Activated CD8-positive, alpha-beta T cell treated with anti-CD3 and anti-CD28 coated beads, Interleukin-2, amount 10 ng/mL, durations not matched to agents 7 days and 5 days (primary cell): ENCODE measurements at places on chromosomes 6 and 20.

- no peak overlapping the region for H3K27ac ChIP-seq
- DNase-seq: no peak
- H3K27me3 ChIP-seq: peaks cover 2% of the 10 kb centered on the region
- H3K4me3 ChIP-seq: no peak overlapping the region
- peaks cover 3% of the 10 kb centered on the region for H3K4me1 ChIP-seq
Observed at GRCh38 chr6:133778414-133779130, 110.3 kb upstream of the TCF21 start.

GRCh38 chr6:154602708-154603107 lies 92.2 kb upstream of the CNKSR3 start:
- no peak for DNase-seq
- no peaks in the 10 kb centered on the region for H3K36me3 ChIP-seq
- H3K27me3 ChIP-seq: no peaks in the 10 kb centered on the region
- H3K4me1 ChIP-seq: peaks cover 12% of the 10 kb centered on the region
- H3K27ac ChIP-seq: no peak overlapping the region

- H3K27me3 ChIP-seq: peaks cover 21% of the 10 kb centered on the region
- no peak for DNase-seq
- no peak overlapping the region for H3K27ac ChIP-seq
- no peak overlapping the region for H3K4me3 ChIP-seq
- no peaks in the 10 kb centered on the region for H3K4me1 ChIP-seq
- H3K36me3 ChIP-seq: no peaks in the 10 kb centered on the region
Observed at GRCh38 chr6:106882601-106883518, 91.7 kb downstream of the CD24 start.

DNA sequence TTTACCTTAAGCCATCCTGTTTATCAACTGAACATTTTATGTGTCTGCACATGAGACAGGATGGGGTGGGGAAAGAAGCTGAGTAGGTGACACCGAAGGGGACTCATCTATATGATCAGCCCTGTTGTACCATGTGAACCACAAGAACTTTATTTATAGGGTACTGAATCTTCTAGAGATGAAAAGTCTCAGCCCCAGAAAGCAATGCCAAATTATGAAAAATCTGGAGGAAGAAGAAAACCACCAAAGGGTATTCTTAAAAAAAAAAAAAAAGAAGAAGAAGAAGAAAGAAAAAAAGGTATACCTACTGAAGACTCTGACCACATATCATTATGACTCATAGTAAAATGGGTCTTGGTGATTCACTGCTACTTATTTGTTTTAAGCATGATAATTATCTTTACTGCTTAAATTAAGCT lies 39.8 kb upstream of the HBS1L start:
- H3K27me3 ChIP-seq: no peaks in the 10 kb centered on the region
- peak overlapping the region; percentile 53 for H3K4me3 ChIP-seq
- peak; percentile 63 for DNase-seq
- peaks cover 53% of the 10 kb centered on the region for H3K4me1 ChIP-seq
- peak overlapping the region; percentile 88 for H3K27ac ChIP-seq
